Stimulated activated naive CD8-positive, alpha-beta T cell treated with anti-CD3 and anti-CD28 coated beads, Interleukin-15, Interleukin-2, amounts not matched to agents 100 U/mL and 50 U/mL, for 24 hours (primary cell): ENCODE measurements at places on chromosomes 12 and 14.
A peak's percentile ranks its signal among the peaks of the same experiment; 100 is the strongest.

- DNase-seq, result no peak
Observed at GRCh38 chr14:104475256-104475655, 104.3 kb upstream of the C14orf180 start.

GRCh38 chr12:51108136-51108535 lies 24.7 kb upstream of the CSRNP2 start:
- no peak for DNase-seq

DNA sequence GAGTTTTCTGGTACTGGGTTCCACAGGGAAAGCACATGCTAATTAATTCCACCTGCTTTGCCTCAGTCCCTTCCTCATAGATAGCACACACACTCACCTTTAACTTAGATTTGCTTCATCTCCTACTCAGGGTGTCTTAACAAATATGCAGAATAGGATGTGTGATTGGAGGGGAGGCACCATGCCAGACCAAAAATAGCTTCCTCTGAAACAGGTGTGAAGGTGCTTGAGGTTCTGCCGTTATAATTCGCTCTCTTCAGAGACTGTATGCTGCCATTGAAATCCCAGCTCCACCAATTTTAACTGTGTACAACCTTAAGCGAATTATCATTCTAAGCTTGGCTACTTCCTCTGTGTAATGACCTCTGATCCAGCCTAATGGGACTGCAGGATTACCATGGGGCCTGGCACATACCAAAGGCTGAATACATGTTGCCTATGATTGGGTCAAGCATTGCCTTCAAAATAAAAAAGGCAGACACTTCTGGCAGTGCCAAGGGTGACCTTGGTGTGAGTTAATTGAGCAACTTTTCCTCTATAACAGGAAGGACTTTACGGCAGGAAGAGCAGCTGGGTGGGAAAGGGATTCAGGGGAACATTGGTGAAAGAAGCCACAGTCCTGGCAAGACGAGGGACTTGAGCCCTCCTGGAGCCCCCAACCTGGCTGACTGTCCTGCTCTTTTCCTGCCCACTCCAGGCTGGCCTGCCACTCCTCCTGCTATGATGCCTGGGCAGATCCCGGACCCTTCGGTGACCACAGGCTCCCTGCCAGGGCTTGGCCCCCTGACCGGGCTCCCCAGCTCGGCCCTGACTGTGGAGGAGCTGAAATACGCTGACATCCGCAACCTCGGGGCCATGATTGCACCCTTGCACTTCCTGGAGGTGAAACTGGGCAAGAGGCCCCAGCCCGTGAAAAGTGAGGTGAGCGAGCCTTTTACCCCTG lies 9.7 kb downstream of the JDP2 start:
- DNase-seq, result no peak

DNA sequence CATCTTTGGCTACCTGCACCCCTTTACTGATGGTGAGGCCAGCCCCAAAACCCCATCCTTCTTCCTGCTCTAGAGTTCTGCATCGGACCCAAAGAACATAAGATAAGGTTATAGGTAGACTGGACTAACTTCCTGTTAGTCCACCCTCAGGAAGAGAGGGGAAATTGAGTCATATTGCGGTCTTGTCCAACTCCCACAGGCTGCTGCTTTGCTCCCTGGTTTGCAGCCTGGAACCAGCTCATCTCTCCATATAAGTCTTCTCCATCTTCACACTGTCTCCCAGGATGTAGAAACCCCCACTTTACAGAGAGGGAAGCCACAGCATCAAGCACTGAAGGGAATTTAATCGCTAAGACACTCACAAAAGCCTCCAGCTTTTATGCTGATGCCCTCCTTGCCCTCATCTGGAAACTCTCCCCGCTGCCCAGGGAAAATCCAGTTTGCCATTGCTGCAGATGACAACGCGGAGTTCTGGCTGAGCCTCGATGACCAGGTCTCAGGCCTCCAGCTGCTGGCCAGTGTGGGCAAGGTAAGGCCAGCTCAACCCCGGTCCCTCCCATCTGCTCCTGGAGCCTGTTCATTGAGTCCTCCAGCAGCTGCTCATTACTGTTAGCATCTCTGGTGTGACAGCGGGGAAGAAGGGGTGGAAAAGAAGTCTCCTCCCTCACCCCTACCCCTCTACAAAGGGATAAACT lies 85.3 kb downstream of the B4GALNT3 start:
- DNase-seq, result no peak

DNA sequence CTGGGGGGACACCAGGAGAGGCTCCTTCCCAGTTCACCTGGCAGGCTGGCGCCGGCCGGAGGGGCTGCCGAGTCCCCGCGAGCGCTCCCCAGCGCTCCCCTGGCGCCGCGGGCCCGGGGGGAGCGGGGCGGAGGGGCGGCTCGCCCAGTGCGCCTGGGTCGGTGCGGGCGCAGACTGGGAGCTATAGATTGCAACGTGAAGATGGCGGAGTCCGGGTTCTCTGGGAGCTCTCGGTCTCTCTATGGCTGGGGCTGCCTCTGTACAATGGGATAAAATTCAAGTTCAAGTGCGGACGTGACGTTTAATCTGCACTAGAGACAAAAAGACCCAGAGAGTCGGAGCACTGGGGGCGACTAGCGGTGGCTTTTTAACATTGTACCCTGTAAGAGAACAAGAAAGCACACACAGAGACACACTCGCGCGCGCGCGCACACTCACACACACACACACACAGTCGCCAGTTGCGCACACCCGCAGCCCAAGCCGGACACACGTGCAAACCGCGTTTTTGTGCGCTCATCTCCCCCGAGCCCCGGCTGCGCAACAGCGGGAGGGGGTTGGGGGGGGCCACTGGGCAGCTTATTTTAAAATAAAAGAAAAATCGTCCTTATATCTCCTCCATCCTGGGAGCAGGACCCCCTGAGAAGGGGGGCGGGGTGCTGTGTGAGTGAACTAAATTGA lies at the start of gene BCL11B:
Gene BCL11B (minus strand): TSS at position 247 of the 681 bp plus-strand sequence. CDS start 979 bp downstream, outside the sequence.
- DNase-seq, result peak; percentile 85

- DNase-seq, result no peak
Observed at GRCh38 chr12:7137908-7138307, 7.7 kb downstream of the CLSTN3 start.
